ENCODE measurements at places on chromosomes 2 and 18.
A peak's percentile ranks its signal among the peaks of the same experiment; 100 is the strongest.

GRCh38 chr2:217933617-217933993, 69.2 kb downstream of the TNS1 start:
- DNase-seq, result no peak

GRCh38 chr2:240819858-240820606, at the start of gene KIF1A:
Gene KIF1A (minus strand): TSS chr2:240820219. CDS start chr2:240797752, 22,467 bp downstream.
- peak; percentile 95 for DNase-seq

DNA sequence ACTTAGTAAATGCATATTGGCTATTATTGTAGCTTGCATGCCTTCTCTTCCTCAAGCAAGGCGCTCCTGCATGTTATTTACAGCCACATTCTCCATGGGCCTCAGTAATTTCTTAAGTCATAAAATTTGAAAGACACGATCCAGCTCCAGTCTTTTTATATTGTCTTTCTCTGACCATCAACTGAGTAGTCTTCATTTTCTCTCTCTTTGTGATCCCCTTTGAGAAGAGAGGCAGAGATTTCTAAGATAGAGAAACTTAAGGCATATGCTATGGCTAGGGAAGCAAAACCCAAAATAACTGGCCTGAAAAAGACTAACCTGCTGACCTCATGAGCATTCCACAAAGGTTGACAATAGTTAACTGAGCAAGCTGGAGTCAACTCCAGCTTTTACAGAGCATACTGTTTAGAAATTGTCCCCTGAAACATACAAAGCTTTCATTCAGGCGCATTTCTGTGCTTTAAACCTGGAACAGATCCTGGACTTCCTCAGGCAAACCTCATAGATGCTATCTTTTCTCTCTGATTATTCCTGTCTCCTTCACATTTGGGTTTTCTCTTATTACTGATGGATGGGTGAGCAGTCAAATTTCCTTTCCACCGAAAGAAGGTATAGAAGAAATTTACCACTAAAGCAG, 4.6 kb downstream of the DPP4 start:
- no peak for DNase-seq

DNA sequence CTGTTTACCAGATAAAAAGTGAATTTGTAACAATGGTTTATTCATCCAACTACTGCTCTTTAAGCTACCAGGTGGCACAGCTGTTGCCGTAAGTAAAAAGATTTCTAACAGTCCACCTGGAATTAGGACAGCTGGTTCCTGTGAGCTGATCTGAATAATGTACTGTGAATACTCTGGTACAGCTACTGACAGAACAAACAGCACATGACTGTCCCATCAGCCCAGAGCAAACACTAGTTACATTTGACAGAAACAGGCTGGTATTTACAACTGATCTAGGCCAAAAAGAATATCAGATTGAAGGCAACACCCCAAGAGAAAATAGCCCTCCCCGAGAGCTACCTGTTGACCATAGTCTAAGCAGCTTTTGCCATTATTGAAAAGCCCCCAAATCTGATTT, 840.4 kb downstream of the CPS1 start:
- DNase-seq, result peak; percentile 23

DNA sequence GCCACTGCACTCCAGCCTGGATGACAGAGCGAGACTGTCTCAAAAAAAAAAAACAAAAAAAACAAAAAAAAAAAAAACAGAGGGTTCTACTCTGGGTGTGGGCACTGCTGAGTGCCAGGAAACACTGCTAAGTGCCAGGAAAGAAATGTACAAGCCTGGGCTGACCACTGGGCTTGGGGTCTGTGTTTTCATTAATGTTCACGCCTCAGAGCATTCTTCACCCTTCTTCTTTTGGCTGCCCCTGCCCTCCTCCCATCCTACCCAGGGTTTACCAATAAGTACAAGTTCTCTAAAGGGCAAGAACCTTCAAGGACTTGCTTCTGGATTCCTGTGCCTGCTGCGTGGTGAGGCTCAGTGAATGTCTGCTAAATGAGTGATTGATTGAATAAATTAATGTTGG, 49.3 kb upstream of the LRPPRC start:
- no peak for DNase-seq

DNA sequence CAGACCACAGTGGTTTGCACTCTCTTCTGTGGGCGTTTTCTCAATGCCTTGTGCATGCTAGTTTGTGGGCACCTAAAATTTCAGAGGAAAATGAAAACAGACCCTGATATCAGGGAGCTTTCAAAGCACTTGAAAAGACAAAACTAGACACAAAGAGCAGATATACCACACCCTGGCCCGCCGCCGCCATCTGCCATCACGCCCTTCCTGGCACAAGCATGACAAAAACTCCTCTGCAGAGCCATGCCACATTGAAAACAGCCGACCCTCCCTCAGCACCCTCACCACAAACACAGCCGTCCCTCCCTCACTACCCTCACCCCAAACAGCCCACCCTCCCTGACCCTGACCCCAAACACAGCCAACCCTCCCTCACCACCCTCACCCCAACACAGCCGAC, 84.8 kb upstream of the RAB6C start:
- DNase-seq, result no peak

- DNase-seq, result no peak
Observed at GRCh38 chr2:217954469-217954868, 48.3 kb downstream of the TNS1 start.

DNA sequence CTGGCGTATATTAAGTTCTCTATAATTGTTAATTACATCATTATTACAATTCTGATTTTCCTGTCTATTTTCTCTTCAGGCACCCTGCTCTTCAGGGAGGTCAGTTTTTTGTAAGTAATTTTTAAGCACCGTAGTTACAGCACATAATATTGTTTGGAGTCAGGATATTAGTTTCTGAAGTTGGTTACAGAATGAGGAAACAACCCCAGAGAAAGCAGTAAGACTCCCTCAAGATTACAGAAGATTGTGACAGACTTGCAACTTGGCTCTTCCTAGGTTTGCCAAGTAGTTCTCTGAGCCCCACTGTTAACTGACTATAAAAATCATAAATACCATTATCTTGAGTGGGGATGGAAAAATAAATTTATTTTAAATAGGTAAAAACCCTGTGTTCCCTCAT, 921 bp downstream of the RPE start:
- no peak for DNase-seq

DNA sequence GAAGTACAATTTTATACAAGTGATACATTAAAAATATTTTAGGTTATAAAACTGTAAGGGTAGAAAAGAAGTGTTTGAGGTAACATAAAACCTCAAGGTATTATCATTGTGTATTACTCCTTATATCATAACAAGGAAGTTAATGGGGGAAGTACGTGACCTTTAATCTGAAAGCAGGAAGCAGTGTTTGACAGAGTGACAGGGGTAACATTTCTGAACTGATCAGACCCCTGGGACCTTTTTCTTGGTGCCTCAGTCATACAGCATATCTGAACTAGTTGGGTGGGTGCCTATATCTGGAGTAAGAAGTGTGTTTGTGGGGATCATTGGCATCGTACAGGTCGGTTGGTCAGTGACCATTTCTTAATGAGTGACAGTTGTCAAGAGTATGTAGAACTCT, 43.0 kb downstream of the MALT1 start:
- no peak for DNase-seq

GRCh38 chr2:60320724-60321123, 232.7 kb downstream of the BCL11A start:
- DNase-seq, result no peak

- no peak for DNase-seq
Observed at GRCh38 chr2:16209799-16210198, 269.4 kb downstream of the MYCN start.
